ENCODE measurements at places on chromosomes 7 and 10.

DNA sequence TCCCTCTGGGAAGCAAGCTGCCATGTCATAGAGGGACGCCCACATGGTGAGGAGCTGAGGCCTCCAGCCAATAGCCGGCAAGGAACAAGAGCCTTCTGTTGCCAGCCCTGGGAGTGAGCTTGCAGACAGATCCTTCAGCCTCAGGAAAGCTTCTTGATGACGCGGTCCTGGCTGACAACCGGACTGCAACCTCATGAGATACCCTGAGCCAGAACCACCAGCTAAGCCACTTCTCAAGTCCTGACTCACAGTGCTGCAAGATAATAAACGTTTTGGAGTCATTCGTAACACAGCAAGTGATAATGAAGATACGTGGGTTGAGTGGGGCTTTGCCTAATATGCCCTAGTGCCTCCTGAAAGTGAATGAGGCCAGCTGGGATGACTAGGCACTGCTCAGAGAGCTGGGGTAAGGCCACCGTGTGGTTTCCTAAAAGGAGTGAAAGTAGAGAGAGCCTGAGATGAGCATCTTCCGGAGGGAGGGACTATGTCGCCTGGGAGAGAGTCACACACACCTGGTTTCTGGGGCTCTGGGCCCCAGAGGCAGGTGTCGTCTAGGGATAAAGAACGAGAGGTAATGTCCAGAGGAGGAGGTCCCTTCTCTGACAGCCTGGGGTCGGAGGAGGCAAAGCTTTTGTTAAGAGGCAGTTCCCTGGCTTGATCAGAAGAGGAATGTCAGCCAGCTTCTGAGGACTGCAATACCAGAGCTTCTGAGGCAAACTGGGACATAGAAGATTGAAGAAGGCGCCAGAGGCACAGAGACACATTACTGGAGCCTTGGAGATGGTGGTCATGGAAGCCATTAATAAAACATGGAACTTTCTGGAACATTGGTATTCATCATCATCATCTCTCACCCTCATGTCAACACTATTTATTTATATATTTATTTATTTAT lies 53.6 kb downstream of the PYROXD2 start:
- DNase-seq, result no peak

- no peak for DNase-seq
Observed at GRCh38 chr7:142587578-142588191, 161.6 kb upstream of the PRSS1 start.

- no peak for DNase-seq
Observed at GRCh38 chr7:6616854-6617643, 1.6 kb downstream of the ZNF853 start.

- no peak for DNase-seq
Observed at GRCh38 chr7:27128776-27129728, 1.5 kb downstream of the HOXA4 start.

DNA sequence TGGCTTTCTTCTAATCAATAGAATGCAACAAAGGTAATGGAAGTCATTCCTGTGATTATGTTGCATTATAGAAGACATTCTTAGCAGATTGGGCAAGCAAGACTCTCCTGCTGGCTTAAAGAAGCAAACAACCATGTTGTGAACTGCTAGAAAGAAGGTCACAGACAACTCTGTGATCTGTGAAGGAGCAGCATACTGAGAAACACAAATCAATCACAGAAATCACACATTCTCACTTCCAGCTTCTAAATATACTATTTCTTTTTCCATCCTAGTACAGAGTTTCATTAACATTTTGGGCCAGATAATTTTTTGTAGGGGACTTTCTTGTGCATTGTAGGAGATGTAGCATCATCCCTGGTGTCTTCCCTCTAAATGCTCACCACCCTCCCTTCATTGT lies 28.0 kb upstream of the PALS2 start:
- DNase-seq, result no peak

GRCh38 chr7:7761340-7761973 lies 43.0 kb upstream of the RPA3 start:
- no peak for DNase-seq

GRCh38 chr10:6564367-6564766 lies 15.7 kb downstream of the PRKCQ start:
- no peak for DNase-seq

DNA sequence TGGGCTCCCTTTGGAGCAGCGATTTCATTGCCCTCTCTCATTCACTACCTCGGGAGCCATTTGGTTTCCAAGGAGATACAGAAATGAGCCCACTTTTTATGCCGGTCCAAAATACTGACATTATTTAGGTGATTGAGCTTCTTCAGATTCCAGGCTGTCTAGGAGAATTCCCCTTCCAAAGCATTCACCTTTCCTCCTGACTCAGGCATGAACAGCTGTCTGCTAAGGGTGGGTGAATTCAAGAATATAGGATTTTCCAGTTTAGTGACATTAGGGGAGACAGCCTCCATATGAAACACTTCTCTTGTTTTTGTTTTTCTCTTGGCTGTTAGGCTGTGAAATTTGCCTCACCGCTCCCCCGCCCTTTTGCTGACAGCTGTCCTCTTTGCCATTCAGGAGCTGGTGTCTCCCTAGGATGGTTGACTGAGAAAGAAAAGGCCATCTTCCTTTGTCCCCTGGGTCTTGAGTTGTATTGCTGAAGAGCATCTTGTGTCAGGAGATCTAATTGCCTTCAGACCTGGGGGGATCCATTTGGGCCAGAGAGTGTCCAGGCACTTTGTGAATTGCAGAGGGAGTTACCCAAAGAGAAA lies 56.7 kb downstream of the LRRC4 start:
- no peak for DNase-seq

GRCh38 chr7:158617737-158618128 lies 30.1 kb upstream of the PTPRN2 start:
- no peak for DNase-seq

GRCh38 chr10:79339266-79339665 lies 8.0 kb upstream of the PPIF start:
- no peak for DNase-seq

- DNase-seq, result no peak
Observed at GRCh38 chr7:45972629-45973312, 51.7 kb upstream of the IGFBP3 start.

GRCh38 chr7:112707655-112708054 lies 82.5 kb downstream of the TMEM168 start:
- no peak for DNase-seq

DNA sequence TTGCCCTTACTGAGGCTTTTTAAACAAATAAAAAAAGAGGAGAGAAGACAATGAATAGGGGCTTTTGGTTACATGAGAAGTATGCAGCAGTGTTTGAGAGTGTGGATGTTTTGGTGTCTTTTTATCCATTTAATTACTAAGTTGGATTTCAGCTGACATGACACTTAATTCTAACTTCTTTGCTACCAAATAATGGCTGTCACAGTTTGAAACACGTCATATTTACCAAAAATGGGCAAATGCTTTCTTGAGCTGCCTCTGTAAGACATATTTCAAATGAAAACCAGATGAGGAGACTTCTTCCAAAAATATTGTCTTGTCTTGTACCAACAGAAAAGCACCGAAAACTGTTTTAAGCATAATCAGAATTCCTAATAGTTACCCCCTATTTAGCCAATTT lies 4.0 kb downstream of the ABCB4 start:
- no peak for DNase-seq

DNA sequence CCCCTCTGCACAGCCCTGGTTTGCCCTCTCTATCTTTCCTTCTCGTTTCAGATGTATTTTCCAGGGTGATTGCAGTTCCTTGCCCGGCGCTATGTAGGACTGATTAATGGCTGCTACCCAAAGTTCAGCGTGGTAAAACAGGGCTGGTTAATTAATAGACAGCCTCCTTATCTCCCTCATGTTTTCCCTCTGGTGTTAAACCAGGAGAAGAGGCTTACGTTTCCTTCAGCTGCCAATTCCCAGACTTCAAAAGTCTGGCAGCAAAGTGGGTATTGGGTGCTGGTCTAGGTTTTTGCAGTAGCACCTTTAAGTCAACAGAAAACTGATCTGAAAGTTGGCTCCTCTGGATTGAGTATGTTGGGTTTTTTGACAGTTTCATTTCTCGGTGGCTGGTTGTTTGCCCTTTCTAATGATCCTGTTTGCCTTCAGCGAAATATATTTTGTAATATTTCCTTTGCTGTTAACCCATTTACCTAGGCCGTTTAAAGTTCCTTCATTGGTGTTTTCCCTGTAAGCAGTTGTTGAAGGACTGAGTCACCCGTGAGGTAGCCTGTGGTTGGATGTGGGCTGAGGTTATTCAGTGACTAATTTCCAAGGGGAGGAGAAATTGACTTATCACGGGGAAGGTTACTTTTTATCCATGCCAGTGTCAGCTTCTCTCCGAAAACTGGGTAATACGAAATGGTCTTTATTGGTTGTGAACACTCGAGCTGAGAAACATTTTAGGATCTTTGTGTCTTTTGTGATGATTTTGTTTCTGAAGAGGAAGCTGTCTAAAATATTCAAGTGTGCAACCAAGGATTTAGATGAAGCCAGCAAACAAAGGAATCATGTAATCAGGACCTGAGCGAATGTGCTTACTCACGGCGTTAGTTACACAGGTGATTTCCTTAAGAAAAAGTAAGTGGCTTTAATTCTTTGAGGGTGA lies 257.2 kb downstream of the KIAA1217 start:
- no peak for DNase-seq

DNA sequence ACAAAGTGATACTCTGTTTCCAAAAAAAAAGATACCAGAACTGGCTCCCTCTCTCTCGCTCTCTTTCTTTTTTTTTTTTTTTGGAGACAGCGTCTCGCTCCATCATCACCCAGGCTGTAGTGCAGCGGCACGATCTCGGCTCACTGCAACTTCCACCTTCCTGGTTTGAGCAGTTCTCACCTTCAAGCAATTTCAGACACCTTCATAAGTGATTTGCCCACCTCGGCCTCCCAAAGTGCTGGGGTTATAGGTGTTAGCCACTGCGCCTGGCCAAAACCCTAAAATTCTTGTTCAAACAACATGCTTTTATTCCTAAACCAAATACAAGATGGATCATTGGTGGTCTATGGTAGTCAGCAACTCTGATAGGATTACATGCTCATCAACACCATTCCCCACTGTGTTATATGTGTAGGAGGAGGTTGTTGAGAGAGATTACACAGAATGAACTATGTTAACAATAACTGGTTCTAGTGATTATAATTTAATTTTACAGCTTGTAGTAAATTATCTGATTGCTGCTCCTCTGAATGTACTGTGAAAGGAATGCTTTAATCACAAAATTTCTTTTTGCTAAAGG lies 15.5 kb downstream of the ACBD5 start:
- no peak for DNase-seq

- no peak for DNase-seq
Observed at GRCh38 chr10:74165530-74165901, 14.5 kb downstream of the ADK start.

GRCh38 chr7:46239846-46240245 lies 318.8 kb upstream of the IGFBP3 start:
- DNase-seq, result no peak

All from activated CD4-positive, alpha-beta T cell treated with anti-CD3 and anti-CD28 coated beads for 1 hour (primary cell).